ENCODE measurements at places on chromosomes 13 and 19.

GRCh38 chr19:48844472-48844871 is 8.2 kb upstream of the HSD17B14 start:
- DNase-seq = no peak

DNA sequence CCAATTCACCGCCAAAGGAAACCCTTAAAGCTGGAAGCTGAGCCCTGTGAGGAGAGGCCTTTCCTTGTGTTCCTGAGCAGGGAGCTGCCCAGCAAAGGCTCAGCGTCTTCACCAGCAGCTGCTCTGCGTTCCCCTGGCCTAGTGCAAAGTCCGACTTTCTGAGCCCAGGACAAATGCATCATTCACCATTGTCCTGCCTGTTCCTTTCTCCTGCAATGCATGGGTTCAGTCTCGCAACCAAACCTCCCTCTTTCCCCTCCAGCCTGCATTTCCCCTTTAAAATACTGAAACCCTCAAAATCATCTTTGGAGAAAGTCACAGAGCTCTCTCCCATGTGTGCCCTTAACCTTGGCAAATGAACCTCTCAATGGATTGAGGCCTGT is 12.9 kb upstream of the TMEM255B start:
- DNase-seq = no peak

DNA sequence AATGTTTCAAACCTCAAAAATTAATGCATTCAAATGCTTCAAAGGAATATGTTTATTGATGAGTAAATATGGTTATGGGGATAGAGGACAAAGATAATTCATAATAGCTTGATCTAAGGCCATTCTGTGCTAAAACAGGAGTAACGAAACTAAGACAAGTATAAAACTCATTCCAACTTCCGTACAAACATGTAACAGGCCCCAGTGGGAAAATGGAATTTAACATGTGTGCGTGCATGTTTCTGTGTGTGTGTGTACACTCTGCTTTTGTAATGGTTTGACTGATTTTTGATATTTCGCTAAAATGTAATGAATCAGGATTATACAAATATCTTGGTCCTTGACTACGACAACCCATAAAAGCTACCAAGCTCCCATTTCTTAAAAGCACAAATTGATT is 91.0 kb downstream of the KLF12 start:
- no peak for DNase-seq

- DNase-seq = no peak
Measured at GRCh38 chr13:45119469-45119990, 780 bp upstream of the GTF2F2 start.

DNA sequence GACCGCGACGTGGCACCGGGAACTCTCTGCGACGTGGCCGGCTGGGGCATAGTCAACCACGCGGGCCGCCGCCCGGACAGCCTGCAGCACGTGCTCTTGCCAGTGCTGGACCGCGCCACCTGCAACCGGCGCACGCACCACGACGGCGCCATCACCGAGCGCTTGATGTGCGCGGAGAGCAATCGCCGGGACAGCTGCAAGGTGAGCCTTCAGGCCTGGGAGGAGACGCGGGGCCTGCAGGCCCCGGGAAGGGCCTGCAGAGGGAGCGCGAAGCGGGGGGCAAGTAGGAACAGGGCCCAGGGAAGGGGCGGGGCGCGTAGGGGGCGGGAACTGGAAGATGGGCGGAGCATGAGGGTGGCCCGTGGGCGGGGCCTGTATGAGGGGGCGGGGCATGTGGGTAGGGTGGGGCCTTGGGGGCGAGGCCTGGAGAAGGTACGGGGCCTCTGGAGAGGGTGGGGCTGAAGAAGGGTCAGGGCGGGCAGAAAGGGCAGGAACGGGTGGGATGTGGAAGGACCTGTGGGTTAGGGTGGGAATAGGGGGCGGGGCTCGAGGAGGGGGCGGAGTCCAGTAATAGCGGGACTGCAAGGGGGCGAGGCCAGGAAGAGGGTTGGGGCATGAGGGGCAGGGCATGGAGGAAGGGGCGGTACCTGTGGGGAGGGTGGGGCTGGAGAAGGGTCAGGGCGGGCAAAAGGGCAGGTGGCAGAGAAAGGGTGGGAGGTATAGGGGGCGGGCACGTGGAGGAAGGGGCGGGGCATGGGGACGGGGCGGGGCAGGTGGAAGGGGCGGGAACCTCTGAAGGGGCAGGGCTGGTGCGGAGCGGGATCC is 2.5 kb downstream of the CFD start:
- no peak for DNase-seq

GRCh38 chr19:7504684-7505083 is 11.2 kb upstream of the ZNF358 start:
- no peak for DNase-seq

DNA sequence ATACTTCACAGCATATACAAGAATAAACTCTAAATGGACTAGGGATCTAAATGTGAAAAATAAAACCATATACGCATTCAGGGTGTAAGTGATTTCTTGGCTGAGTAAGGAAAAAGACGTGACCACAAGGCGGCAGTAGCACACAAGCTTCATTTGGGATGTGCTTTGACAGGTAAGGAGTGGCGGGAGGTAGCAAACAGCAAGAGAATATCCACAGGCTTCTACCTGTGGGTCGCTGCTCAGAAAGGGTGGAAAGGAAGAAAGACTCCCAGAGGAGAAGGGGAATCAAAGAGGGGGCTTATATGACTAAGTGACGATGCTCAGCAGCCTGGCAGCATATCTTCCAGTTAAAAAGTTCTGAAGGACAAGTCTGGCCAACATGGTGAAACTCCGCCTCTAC is 2.5 kb upstream of the ZNF121 start:
- DNase-seq = peak; percentile 65

DNA sequence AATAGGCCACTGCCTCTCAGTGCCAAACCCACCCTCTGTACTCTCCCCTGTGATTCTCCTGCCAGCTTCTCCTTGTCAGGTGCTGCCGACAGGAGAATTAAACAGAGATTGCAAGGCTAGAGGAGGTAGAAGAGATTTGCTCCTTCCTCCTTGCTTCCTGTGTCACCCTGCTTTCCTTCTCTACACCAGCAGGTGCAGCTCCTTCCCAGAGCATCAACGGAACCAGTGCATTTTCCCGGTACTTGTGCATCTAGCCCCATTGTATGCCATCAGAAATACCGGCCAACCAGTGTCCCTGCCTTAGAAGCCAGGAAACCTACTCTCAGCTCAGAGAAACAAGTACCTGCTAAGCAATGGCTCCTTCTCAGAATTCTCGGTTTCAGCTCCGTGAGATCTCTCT is 253.2 kb downstream of the SUCLA2 start:
- DNase-seq = no peak

GRCh38 chr13:73580513-73581267 is 521.9 kb downstream of the KLF5 start:
- DNase-seq = no peak

DNA sequence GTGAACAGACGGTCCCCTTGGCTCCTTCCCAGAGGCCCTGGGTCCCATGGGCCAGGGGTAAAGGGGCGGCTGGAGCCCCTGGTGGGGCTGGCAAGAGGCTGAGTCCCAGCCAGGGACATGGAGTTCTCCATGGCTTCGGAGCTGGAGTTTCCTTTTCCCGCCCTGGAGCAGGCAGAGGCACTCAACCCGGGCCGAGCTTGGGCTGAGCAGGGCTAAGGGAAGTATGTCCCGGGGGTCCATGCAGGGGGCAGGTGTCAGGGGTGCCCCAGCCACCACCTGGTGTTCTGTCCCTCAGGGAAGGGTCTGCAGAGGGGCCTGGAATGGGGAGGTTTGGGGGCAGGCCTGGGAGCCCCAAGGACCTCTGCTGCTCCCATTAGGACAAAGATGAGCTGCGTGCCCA is 54.0 kb upstream of the TPM4 start:
- DNase-seq = no peak

DNA sequence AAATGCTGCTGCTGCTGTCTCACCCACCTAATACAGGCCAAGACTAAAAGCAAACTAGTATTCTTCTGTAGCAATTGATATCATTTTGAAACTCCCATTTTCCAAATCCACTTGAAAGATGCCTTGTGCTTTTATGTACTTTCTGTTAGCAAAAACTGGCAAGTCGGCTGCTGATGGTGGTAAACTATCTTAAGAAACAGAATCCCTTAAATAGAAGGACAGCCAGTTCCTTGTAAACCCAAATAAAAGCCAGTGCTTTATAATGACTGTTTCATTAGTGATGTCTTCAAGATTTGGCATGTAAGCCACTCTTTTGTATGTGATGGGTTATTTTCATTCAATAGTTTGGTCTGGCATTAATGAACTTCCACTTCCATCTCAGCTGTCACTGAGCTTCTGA is 5.2 kb downstream of the FAM124A start:
- DNase-seq = no peak

Data from renal pelvis (tissue), 12 donors.